Renal cortex interstitium (tissue), 15 donors: ENCODE measurements at places on chromosomes 11 and 22.

GRCh38 chr11:27722953-27723344 is 22.7 kb upstream of the BDNF start:
- no peak for DNase-seq

- no peak for DNase-seq
These were observed 46.0 kb upstream of the PPARA start for GRCh38 chr22:46104170-46104880.

- DNase-seq: no peak
These were observed 54.2 kb downstream of the FEZ1 start for GRCh38 chr11:125441648-125442410.

DNA sequence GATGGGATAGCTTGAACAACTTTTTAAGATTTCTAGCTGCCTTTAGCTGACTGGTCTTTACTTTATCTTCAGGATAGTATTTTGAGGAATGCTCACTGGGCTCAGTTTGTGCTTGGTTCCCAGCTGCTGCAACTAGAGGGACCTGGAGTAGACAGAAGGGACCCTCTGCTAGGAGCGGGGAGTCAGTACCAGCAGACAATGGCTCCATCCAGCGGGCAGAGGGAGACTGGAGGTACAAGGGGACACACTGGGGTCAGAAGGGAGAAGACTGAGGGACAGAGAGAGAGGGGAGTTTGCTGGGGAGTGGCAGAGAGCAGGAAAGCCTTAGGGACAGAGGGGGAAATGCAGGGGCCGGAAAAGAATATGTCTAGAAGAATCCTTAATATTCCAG is 22.0 kb upstream of the ACER3 start:
- no peak for DNase-seq

GRCh38 chr22:24060375-24060788 is 49.3 kb downstream of the CABIN1 start:
- DNase-seq: no peak

DNA sequence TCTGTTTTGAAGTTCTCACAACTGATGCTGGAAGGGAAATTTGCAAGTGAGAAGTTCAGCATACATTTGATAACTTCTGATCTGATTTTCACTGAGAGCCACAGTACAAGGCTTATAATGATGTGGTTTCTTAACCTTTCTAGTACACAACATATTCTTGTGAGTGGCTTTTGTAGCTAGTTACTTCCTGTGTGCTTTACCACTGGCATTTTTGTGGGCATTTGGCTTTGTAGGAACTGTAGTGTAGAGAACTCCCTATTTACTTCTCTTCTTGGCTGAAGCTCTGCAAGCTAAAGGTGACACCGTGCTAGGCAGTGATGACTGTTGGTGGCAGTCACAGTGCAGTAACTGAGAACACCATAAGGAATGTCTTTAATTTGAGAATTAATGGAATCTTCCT is 14.9 kb downstream of the USP47 start:
- DNase-seq: no peak

GRCh38 chr22:49764127-49764581 is 63.5 kb downstream of the BRD1 start:
- no peak for DNase-seq

- peak; percentile 64 for DNase-seq
These were observed 13.9 kb upstream of the TP53AIP1 start for GRCh38 chr11:128956401-128957201.

DNA sequence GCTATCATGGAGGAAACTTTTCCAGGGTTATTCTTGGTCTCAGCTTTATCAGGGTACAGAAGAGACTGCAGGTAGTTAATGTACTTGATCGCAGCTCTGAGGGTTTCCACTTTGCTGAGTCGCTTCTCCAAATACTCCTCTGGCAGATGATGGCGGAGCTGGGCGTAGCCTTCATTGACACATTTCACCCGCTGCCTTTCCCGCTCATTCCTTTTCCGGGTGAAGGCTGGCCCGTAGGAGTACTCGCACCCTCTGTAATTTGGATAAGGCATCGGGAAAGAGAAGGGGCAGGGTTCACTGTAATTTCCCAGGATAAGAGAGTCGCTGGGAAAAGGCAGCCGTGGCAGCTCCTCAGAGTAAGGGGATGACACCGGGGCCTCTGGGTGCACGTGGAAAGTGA is 4.9 kb upstream of the C11orf16 start:
- DNase-seq: no peak
